Activated CD8-positive, alpha-beta memory T cell treated with anti-CD3 and anti-CD28 coated beads for 1 hour (primary cell): ENCODE measurements at places on chromosomes 1 and 21.

- DNase-seq, result no peak
These were observed 21.6 kb upstream of the POFUT2 start for GRCh38 chr21:45309069-45309986.

- no peak for DNase-seq
These were observed 320.9 kb upstream of the C1orf87 start for GRCh38 chr1:60394436-60394835.

- DNase-seq, result no peak
These were observed 83.4 kb downstream of the RUNX3 start for GRCh38 chr1:24846671-24847070.

GRCh38 chr1:54274881-54275280, 74.9 kb downstream of the MRPL37 start:
- no peak for DNase-seq

DNA sequence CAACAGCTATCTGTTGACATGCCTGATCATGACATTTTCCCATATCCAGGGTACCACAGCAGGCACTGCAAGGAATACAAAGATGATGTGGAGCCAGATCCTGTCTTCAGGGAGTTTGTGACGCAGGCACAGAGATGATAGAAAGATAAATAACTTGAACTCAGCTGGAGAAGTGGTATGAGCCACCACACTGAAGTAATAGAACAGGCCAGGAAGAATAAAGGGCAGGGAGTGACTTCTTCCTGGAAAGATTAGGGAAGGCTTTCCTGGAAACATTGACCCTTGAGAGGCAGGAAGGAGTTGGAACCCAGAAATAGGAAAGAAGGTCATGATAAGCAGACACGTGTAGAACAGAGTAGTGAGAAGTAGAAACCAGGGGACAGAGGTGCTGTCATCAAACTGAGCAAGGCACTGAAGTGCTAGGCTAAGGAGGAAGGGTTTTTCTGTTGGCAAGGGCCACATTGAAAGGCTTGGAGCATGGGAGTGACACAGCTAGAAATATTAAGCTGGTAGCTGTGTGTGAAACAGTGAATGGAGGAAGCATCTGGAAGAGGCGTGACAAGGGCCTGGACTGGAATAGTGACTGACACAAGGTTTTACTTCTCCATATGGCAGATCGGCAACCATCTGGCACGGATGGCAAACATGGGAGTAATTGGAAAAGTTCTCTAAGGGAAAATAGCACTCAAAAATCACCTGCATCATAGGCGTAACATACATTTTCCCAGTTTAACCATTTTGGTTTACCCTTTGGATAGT, 68.4 kb downstream of the AK5 start:
- no peak for DNase-seq

GRCh38 chr1:166170075-166170474, 3.3 kb upstream of the FAM78B start:
- DNase-seq, result no peak

DNA sequence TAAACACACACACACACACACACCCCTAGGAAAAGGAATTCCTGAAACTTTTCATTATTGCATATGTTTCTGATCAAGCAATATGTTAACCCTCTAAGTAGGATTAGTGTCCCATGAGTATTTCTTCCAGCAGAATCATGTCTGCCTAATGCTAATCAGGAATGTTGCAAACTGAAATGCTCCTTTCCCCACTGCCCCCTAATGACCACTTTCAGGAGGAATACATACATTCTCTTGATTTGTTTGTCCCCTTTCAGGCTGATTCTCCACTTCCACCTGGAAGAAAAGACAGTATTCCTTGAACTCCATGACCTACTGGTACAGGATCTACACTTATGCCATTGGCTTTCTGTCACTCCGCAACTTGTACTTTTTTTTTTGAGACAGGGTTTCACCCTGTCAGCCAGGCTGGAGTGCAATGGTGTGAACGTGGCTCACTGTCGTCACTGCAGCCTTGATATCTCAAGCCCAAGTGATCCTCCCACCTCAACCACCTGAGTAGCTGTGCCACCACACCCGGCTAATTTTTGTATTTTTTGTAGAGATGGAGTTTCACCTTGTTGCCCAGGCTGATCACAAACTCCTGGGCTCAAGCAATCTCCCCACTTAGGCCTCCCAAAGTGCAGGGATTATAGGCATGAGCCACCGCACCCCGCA, 56.7 kb downstream of the LRIG2 start:
- DNase-seq, result no peak

DNA sequence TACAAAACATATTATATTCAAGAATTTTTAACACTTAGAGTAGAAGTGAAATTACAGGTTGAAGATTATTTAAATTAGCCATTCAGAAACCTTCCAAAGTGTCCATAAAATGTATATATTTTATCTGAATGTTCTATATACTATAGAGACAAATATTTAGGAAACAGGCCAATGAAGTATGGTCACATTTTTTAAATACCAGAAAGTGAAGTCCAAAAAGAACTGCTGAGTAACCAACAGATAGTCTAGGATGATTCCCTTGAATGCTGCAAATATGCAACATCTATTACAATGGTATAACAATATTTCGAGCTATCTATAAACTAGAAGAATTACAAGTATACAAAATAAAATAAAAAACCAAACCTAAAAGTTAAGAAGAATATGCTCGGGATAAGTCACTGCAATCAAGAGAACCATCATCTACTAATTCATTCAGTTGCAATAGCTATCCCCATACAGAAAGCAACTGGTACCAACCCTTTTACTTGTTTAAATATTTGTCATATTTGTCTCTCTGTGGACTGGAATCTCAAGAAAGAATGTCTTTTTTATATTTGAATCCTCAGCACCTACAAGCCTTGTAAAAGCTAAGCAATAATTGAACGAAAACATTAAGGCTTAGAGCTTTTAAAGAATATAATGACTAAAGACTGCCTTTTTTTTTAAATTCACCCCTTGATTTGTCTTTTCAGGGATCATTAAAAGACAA, 8.1 kb downstream of the ODF2L start:
- no peak for DNase-seq

DNA sequence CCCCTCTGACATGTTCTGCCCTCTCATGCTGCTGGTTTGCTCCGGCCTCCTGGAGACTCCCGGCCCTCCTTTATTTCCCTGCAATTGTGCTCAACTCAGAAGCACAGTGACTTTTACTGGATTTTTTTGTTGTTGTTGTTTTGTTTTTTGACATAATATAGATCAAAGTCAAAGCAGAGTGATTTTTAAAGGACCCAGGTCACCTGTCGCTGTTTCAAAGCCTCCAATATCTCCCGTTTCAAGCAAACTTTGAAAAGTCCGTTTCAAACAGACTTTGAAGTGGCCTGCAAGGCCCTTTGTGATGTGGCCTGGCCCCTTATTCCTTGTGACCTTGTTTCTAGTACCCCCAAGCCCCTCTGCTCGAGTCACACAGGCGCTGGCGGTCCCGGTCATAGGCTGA, 58.1 kb downstream of the TBCE start:
- DNase-seq, result no peak

- no peak for DNase-seq
These were observed 40.7 kb upstream of the TRAPPC10 start for GRCh38 chr21:43971201-43971991.

GRCh38 chr1:92194511-92194910, 23.2 kb upstream of the C1orf146 start:
- no peak for DNase-seq

GRCh38 chr1:168466092-168466713, 77.6 kb downstream of the XCL2 start:
- DNase-seq, result no peak

DNA sequence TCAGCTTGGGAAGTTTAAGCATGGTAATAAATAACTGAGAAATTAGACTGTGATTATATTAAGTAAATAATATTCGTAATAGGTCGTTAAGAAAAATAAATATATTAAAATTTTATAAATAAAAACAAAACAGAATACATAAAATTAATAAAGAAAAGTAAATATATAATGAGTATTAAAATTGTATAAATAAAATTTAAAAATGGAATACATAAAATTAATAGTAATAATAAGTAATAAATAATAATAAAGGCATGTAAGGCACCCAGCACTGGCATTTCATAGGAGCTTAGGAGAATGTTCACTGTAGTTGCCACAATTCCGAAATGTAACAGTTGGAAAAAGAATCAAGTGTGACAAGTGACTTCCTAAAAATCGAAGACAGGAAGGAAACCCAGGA, 45.8 kb upstream of the FHAD1 start:
- DNase-seq, result no peak

- no peak for DNase-seq
These were observed 14.9 kb downstream of the COL6A2 start for GRCh38 chr21:46112725-46113215.

DNA sequence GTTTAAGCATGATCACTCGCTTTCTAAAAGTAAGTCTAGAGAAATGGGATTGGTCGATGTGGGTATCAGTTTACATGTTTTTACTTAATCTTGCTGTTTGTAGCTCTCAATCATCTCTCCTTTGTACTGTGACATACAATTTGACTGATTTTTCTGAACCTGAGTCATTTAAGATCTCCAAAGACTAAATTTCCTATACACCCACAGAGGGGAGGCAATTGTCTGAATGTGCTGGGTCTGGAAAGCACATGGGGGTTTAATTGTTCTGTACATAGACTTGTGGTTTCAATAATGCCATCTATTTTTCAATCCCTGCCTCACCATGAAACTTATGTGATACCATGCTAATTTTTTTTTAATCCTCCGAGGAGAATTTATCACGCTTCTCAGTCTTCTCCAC, 65.8 kb downstream of the USP25 start:
- DNase-seq, result no peak

DNA sequence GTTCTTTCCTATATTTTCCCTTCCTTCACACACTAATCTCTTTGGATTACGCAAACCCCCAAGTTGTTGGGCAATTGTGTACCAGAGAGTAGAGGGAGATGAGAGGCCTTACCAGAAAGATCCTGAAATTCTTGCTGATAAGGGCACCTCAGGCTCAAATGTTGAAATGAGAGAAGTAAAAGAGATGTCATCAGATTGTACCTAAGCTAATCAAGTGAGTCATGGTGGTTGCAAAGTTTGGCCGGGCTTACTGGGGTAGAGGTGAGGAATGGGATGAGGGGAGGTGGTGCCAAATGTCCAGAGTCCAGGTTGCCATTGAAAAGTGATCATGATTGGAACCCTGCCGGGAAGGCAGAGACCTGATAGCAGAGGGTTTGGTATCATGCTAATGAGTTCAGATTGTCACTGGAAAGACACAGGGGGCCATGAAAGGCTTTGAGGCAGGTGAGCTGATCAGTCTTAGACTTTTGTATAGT, 43.1 kb downstream of the OPTC start:
- no peak for DNase-seq

DNA sequence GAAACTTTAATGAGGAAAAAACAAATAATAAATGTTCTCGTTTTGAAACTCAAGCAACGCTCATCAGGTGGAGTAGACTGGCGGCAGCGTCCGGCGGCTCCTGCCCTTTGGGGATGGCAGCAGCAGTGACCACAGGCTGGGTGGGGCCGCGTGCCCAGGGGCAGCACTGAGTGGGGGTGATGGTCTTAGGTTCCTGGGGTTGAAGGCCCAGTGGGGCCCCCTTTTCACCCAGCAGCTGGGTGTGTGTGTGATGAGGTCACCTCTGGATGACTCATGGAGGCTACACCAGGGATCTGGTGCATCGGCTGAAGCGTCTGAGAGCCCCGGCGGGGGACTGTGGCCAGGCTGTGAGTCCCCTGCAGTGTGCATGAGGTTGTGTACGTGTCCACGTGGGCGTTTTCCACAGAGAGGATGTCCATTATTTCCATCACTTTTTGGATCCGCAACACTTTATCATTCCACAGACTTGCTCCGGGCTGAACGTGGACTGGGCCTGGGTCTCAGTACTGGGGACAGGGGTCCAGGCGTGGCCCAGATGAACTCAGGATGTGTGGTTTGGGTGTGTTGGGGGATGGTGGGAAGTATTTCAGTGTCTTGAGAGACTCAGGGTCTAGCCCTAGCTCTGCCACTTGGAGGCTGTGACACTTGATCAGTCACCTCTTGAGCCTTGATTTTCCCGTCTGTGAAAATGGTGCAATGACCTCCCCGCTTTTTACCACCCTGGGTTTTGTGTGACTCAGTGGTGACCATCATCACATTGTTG, 25.6 kb downstream of the LDLRAP1 start:
- no peak for DNase-seq

GRCh38 chr1:157558119-157558518, 5.8 kb upstream of the FCRL5 start:
- DNase-seq, result no peak

DNA sequence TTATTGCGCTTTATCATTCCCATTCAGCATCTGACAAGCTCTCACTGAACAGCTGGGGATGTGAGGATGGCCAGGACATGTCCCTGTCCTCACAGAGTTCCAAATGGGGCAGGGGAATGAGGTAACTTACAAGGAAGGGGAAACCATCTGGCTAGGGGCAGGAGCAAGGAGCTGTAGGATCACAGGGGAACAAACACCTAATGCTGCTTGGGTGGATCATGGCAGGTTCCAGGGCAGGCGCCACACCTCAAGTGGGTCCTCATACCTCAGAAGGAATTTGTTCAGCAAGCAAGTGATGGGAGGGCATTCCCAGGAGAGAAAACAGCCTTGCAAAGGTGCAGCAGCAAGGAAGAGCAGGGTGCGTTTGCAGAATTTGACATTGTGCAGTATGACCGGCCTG, 35.1 kb upstream of the GRIK3 start:
- no peak for DNase-seq

- no peak for DNase-seq
These were observed 35.8 kb downstream of the C1orf198 start for GRCh38 chr1:230832476-230832875.

DNA sequence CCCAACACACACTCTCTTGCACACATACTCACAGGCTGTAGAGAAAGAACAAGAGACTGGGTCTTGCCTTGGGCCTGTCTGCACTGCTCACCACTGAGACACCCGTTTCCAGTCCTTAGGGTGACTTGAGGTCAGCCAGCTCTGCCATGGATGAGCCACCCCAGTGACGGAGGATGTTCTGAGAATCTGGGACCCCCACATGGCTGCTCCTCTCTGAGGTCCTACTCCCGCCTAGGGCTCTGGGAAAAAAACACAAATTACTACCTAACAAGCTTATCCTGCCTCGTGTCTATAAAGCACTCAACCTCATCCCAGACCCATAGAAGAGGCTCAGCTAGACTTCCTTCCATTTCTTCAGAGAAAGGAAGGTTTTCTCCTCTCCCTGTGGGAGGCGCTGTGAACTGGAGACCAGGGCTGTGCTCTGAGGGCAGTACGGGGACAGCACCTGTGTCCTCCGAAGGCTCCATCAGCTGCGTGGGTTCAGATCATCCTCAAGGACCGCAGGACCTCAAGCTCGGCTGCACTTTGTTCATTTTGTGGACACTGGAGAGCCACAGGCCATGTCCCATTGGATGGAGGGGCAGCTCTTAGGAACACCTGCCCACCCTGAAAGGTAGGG, 4.3 kb upstream of the CLEC20A start:
- no peak for DNase-seq

DNA sequence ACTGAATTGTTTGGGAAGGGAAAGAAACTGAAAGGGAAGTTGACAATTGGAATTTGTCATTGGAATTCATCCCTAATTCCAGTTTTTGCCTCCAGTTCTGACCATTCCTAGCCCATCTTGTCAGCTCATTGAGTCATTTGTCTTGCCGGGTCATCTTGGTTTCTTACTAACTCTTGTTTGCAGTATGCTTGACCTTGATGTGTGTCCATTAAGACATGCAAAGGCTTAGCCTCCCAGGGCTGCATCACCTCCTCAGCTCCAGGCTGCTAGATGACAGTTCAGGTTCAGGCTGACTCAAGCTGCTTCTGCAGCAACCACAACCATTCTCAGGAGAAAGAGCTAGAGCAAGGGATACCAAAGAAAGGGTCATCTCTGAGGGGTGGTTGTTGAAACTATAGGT, 151.3 kb upstream of the PTGFR start:
- DNase-seq, result no peak

- DNase-seq, result no peak
These were observed 66.6 kb upstream of the IPO9 start for GRCh38 chr1:201762381-201762780.

- no peak for DNase-seq
These were observed 4.3 kb downstream of the GAS5 start for GRCh38 chr1:173863224-173864161.
